SIG-M5 (cell line): ENCODE measurements at places on chromosomes 2 and 18.

DNA sequence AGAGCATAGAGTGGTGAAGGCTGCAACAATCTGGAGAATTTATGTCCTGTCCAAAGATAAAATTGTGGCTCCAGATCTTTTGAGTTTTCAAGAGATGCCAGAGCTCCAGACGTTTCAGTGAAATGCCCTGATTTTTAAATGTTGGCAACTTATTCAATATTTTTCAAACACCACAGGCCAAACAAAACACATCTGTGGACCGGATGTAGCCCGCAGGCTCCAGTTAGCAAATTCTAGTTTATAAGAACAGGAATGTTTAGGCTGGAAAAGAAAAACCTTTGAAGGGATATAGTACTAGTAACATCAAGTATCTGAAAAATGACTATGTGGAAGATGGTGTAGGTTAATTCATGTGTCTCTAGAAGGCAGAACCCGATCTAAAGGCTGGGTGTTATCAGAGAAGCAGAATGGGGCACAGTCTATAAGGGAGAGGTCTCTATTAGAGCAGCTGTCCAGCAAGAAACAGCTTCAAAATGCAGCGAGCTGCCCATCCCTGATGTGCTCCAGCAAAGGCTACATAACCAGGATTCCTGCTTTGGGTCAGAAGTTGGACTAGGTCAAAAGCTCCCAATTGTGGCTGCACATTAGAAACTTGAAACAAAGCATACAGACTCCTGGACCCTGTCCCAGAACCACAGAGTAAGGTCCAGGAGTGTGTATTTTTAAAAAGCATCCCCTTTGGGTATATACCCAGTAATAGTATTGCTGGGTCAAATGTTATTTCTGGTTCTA is 105.9 kb downstream of the ANKRD44 start:
- DNase-seq, result no peak

GRCh38 chr18:21741312-21741561 is 645 bp downstream of the MIB1 start:
- no peak for DNase-seq

DNA sequence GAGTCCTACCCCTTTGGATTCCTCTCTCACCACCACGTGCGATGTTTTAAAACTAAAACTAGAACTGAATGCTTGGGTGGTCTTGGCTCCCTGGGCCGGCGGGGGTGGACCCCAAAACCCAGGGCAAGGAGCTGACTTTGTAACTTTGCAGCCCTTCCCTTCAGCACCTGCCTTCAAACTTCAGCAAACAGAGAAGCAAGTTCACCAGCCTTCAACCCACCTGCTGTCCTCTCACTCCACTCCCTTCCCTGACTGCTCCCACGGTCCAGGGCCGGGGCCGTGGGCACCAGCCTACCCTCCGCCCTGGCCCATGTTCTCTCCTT is 54.5 kb downstream of the COL6A3 start:
- no peak for DNase-seq

- no peak for DNase-seq
Measured at GRCh38 chr2:19359456-19359855, 1.0 kb upstream of the OSR1 start.

DNA sequence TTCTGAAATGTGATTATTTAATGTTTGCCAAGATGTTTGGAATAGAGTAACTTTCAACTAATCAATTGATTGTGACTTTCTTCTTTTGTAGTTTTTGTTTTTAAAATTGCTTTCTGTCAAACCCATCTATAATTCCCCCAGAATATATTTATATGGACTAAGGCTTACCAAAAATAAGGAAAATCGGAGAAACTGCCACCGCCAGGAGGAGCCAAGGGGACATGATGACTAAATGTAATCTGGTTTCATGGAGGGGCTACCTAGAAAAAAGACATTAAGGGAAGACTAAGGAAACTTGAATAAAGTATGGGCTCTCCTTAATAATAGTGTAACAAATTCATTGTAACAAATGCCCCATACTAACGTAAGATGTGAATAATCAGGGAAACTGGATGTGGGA is 19.5 kb downstream of the BOLA3 start:
- DNase-seq, result no peak

DNA sequence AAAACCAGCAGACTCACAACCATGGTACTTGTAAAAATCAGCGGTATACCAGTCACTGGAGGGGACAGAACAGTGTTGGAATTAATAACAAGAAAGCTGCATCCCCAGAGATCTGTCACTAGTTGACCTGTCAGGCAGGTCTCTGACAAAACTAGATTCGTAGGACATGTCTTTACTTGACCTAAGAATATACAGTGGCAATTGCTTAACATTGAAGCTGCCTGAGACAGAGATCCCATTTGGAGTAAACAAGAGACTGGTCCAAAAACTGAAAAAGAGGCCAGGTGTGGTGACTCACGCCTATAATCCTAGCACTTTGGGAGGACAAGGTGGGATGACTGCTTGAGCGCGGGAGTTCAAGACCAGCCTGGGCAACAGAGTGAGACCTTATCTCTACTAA is 7.2 kb upstream of the SS18 start:
- DNase-seq, result no peak

DNA sequence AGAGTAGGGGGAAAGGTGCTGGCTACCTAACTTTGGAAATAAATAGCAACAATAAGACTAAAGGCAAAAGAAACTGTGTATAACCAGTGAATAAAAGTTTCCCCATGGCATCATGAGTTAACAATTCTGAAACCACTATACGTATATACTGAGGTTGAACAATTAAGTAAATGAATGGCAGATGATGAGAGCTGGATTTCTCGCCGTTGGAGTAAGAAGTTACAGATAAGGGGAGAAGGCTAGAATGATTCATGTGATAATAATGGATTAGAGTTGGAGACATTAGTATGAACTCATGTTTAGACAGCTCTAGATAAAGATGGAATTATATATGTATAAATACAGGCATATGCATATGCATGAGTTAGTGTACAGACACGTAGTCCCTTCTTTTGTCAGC is 152.7 kb downstream of the UBR3 start:
- DNase-seq, result no peak

DNA sequence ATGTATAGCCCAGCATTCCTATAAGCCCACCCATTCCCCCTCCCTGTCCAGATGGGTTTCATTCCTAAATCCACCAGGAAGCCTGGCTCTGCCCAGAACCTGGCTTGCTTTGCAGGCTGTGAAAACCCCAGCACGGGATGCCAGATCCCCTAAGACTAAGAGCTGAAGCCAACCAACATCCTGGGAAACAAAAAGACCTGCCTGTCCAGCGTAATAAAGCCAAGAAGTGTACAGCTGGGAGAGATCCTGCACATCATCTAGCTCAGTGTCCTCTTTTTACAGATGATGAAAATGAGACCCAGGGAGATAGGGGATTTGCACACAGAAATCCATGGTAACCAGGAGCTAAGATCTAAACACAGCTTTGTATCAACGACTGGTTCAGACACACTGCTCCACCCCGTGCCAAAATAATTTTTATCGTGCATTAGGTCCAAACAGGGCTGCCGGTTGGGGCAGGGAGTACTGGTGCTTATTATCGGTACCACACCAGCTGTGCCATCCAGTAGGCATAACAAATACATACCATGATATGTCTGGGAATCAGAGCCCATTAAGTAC is 2.9 kb downstream of the RND3 start:
- DNase-seq, result no peak

GRCh38 chr2:74778381-74779264 is 55.3 kb upstream of the HK2 start:
- no peak for DNase-seq

DNA sequence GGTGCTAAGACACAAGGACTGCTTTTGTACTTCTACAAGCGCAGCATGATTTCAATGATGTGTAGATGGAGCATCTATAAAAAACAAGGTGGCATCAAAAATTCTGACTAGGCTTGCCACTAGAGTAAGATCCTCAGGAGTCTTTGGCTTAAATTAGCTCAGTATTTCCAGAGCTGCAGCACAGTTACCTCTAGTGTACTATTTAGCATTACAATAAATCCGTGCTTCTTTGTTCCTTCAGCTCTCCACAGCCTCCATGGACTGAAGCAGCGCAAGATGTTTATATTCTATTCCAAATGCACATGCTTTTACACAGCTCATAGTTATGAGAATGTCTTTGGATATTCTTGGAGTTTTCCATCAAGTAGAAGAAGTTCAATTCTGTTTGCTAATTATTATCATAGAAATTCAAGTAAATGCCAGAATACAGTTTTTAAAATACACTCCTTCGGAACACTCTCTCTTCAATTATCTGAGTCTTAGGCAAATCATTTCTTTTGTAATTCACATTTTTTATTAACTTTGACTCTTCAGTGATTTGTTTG is 1133.0 kb upstream of the LRRTM1 start:
- no peak for DNase-seq

GRCh38 chr2:203782262-203782976 is 76.0 kb downstream of the CD28 start:
- no peak for DNase-seq

- no peak for DNase-seq
Measured at GRCh38 chr2:28172114-28172898, 220.4 kb upstream of the FOSL2 start.

DNA sequence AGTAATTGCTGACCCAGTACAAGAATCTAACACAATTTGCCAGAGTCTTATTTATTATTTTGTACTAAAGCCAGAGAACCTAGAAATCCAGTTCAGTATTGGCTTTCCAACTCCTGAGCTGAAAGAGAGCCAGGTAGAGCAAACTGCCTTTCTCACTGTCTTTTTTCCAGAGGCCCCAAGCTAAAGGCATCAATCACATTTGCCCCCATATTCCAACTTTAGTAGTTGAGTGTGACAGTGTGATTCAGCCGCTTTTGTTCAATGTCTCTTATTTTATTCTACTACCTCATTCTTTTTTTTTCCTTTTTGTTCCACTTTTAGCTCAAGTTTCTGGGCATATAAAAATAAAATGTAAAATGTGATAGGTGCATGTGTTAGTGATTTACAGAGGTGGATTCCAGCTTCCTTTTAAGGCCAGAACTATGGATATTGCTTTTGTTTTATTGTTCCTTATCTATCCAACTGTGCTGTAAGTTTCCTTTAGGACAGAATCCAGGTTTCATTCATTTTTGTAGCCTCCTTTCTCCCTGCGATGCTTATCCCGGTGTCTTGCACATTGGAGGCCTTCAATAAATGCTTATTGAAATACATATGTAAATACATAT is 153.0 kb downstream of the ZEB2 start:
- no peak for DNase-seq

- DNase-seq, result no peak
Measured at GRCh38 chr2:143694335-143694734, 565.1 kb downstream of the ARHGAP15 start.

GRCh38 chr2:210458395-210458794 is 18.2 kb downstream of the LANCL1 start:
- no peak for DNase-seq

GRCh38 chr2:22076454-22076853 is 952.7 kb downstream of the TDRD15 start:
- no peak for DNase-seq

GRCh38 chr2:19635951-19636510 is 265.8 kb downstream of the TTC32 start:
- DNase-seq, result no peak

GRCh38 chr2:26475037-26475436 is 2.9 kb downstream of the OTOF start:
- DNase-seq, result no peak

GRCh38 chr2:235352541-235352940 is 141.3 kb upstream of the AGAP1 start:
- no peak for DNase-seq
